ENCODE measurements at places on chromosomes 4 and X.
A peak's percentile ranks its signal among the peaks of the same experiment; 100 is the strongest.

DNA sequence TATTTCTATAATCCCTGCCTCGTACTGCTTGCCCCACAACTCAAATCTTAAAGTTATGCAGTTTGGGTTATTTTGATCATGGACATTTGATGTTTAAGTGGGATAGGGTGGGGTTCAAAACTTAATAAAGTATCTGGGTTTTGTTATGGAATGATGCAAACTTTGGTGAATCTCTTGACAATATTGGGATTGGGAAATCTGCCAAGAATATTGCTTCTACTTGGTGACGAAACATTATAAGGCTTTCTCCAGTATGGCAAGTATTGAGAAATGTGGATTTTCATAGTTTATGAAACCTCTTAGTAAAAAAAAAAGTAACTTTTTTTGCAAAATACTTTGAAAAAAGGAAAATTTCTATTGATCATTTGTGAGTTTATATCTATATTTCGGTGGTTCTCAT is 130.8 kb upstream of the SFRP2 start:
- no peak for DNase-seq
- no peak overlapping the region for H3K4me3 ChIP-seq
- H3K4me1 ChIP-seq = no peaks in the 10 kb centered on the region
- H3K36me3 ChIP-seq = no peaks in the 10 kb centered on the region
- H3K27me3 ChIP-seq = no peaks in the 10 kb centered on the region
- no peak overlapping the region for H3K27ac ChIP-seq

- no peak overlapping the region for H3K4me3 ChIP-seq
- no peaks in the 10 kb centered on the region for H3K4me1 ChIP-seq
- no peak overlapping the region for H3K27ac ChIP-seq
- H3K27me3 ChIP-seq = no peaks in the 10 kb centered on the region
- H3K36me3 ChIP-seq = no peaks in the 10 kb centered on the region
- DNase-seq = no peak
Observed at GRCh38 chrX:23201706-23202105, 132.9 kb upstream of the PTCHD1 start.

DNA sequence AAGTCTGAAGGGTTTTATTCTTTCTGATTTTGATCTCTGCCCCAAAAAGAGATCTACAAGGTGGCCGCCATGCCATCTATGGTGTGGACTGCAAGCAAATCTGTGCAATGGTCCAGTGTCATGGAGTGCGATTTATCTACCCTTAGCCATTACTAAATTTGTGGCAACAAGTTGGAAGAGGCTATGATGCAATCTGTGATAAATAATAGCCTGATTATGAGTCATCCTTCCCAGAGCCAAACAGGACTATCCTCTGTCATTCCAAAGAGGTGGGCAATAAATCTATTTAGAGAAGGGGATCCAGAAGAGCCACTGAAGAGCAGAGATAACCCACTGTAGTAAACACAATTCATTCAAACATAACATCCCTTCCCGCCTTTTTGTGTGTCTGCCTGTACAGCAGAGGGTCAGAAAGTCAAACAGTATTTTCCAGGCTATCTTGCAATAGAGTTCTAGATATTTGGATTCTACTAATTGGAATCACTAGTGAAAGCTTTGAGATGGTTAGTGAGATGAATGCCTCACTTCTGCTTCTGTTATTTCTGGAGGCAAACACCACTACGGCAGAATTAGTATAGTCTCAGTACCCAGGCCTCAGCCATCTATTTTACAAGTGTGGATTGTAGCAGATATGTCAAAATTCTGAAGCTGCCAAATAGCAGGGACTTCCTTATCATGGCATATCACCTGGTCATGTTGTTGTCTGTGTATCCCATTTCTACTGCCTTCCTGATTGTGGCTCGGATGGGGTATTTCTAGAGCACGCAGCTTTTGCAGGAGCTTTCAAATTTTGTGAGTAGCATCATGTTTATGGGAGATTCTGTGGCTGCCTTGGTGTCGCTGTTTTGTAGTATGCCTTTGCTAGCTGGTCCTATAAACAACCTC is 192.0 kb downstream of the SMIM20 start:
- peak overlapping the region; percentile 24 for H3K27ac ChIP-seq
- H3K27me3 ChIP-seq = no peaks in the 10 kb centered on the region
- H3K36me3 ChIP-seq = no peaks in the 10 kb centered on the region
- H3K4me3 ChIP-seq = no peak overlapping the region
- DNase-seq = no peak
- H3K4me1 ChIP-seq = no peaks in the 10 kb centered on the region

- H3K27ac ChIP-seq = no peak overlapping the region
- H3K36me3 ChIP-seq = no peaks in the 10 kb centered on the region
- H3K4me1 ChIP-seq = peaks cover 10% of the 10 kb centered on the region
- no peaks in the 10 kb centered on the region for H3K27me3 ChIP-seq
- peak; percentile 91 for DNase-seq
Observed at GRCh38 chr4:129545599-129546278, 449.8 kb downstream of the C4orf33 start.

- no peaks in the 10 kb centered on the region for H3K4me1 ChIP-seq
- no peaks in the 10 kb centered on the region for H3K27me3 ChIP-seq
- H3K4me3 ChIP-seq = peak overlapping the region; percentile 30
- H3K36me3 ChIP-seq = no peaks in the 10 kb centered on the region
Observed at GRCh38 chr4:173537613-173538147, 7.7 kb upstream of the HAND2 start.

- no peaks in the 10 kb centered on the region for H3K4me1 ChIP-seq
- peak overlapping the region; percentile 71 for H3K4me3 ChIP-seq
- H3K36me3 ChIP-seq = no peaks in the 10 kb centered on the region
Observed at GRCh38 chr4:183905593-183906488, 734 bp downstream of the STOX2 start.

GRCh38 chrX:75421688-75422230 is 101.1 kb downstream of the ZDHHC15 start:
- H3K36me3 ChIP-seq = no peaks in the 10 kb centered on the region
- no peaks in the 10 kb centered on the region for H3K4me1 ChIP-seq
- DNase-seq = no peak
- H3K27me3 ChIP-seq = no peaks in the 10 kb centered on the region

DNA sequence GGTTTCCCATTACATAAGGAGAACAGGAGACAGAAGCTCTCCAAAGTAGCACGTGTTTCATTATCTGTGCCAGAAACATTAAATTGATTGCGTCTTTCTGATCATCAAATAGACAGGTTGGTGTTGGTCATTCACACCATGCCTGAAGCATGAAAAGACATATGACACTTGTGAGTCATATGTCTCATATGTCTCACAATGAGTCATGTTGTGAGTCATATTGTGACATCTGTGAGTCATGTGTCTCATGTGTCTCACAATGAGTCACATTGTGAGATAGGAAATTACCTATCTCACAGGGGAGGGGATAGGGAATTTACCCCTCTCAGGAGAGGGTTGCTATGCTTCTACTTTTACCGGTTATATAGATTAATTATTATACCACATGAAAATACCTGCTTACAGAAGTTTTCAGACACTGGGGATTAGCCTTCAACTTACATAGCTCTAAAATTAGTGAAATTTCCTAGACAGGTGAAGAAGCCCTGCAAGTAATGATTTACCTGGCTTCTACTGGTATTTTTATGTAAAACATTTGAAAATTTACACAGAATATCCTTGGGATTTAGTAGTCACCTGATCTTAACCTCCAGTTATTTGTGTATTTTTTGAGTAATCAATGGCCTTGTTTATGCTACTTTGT is 80.8 kb downstream of the NPFFR2 start:
- DNase-seq = no peak
- no peaks in the 10 kb centered on the region for H3K36me3 ChIP-seq
- H3K27me3 ChIP-seq = no peaks in the 10 kb centered on the region
- H3K4me3 ChIP-seq = no peak overlapping the region
- H3K27ac ChIP-seq = no peak overlapping the region

DNA sequence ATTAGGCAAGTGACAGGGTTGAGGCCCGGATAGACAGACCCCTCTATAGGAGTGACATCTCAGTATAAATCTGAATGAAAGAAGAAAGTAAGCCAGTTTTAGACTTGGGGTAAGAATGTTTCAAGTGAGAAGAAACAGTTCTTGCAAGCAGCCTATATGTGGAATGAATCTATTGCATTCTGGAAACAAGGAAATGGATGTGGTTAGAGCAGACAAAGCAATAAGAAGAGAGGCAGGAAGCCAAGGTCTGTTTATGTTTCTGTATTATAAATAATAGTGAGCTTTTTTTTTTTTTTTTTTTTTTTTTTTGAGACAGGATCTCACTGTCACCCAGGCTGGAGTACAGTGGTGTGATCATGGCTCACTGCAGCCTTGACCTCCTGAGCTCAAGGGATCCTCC is 255.8 kb downstream of the UNC5C start:
- no peaks in the 10 kb centered on the region for H3K36me3 ChIP-seq
- no peak overlapping the region for H3K27ac ChIP-seq
- H3K4me3 ChIP-seq = no peak overlapping the region

- no peak overlapping the region for H3K27ac ChIP-seq
- DNase-seq = no peak
- no peaks in the 10 kb centered on the region for H3K36me3 ChIP-seq
- no peaks in the 10 kb centered on the region for H3K4me1 ChIP-seq
Observed at GRCh38 chr4:157389741-157390140, 169.2 kb downstream of the GRIA2 start.

DNA sequence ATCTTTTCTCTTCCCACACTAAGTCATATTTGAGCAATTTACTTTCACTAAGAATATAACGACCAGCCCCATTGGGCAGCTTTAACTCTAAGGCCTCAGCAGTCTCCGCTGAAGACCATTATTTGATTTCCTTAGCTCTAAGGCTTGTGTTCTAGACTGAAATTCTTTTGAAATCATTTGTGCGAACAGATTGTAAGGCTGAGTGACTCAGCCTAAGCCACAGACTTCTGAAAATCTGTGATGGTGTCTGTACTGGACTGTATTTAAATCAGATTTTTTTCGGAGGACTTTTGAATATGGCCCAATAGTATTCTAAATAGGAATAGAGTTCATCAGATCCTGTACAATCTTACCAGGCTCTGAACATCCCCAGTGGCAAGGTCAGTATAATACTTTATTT is 150.3 kb upstream of the TECRL start:
- no peaks in the 10 kb centered on the region for H3K36me3 ChIP-seq
- no peak overlapping the region for H3K4me3 ChIP-seq
- no peaks in the 10 kb centered on the region for H3K27me3 ChIP-seq
- H3K4me1 ChIP-seq = no peaks in the 10 kb centered on the region
- DNase-seq = no peak

DNA sequence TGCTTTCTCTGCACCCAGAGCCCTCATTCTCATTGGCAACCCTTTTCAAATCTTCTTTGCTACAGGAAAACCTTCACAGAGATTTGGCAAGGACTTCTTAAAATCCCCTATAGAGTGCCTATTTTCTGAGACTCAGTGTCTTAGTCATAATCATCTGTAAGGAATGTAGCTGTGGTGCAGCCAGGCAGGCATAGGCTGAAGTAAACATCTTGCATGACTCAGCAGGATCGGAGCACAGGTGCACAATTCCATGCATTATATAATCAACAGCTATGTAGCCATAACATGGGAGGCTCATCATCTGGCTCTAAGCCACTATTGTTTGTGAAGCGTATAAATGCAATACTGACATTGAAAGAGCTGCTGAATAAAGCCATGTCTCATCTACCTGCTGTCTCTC is 368.8 kb downstream of the MAGEE1 start:
- no peak overlapping the region for H3K4me3 ChIP-seq
- H3K4me1 ChIP-seq = no peaks in the 10 kb centered on the region
- DNase-seq = no peak

DNA sequence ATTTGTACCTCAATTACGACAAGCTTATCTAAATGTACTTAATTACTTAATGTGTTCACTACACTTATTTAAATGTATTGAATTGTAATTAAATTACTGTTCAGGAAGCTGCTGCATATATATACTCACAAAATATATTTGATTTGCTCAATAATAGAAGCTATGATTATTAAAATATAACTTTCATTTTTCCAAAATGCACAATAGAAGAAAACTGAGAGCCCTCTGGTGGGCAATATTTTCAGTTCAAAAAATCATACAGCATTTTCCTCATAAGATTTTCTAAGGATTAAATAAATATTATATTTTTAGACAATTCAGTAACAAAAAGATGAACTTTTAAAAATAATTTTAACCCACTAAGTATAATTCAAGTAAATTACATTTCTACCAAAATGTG is 217.3 kb downstream of the DKK2 start:
- no peaks in the 10 kb centered on the region for H3K36me3 ChIP-seq
- no peak overlapping the region for H3K4me3 ChIP-seq
- no peak for DNase-seq
- H3K4me1 ChIP-seq = no peaks in the 10 kb centered on the region
- no peak overlapping the region for H3K27ac ChIP-seq

GRCh38 chrX:112820364-112821268 is 20.0 kb downstream of the AMOT start:
- no peak for DNase-seq
- no peak overlapping the region for H3K4me3 ChIP-seq
- no peaks in the 10 kb centered on the region for H3K4me1 ChIP-seq
- no peaks in the 10 kb centered on the region for H3K36me3 ChIP-seq
- no peak overlapping the region for H3K27ac ChIP-seq

DNA sequence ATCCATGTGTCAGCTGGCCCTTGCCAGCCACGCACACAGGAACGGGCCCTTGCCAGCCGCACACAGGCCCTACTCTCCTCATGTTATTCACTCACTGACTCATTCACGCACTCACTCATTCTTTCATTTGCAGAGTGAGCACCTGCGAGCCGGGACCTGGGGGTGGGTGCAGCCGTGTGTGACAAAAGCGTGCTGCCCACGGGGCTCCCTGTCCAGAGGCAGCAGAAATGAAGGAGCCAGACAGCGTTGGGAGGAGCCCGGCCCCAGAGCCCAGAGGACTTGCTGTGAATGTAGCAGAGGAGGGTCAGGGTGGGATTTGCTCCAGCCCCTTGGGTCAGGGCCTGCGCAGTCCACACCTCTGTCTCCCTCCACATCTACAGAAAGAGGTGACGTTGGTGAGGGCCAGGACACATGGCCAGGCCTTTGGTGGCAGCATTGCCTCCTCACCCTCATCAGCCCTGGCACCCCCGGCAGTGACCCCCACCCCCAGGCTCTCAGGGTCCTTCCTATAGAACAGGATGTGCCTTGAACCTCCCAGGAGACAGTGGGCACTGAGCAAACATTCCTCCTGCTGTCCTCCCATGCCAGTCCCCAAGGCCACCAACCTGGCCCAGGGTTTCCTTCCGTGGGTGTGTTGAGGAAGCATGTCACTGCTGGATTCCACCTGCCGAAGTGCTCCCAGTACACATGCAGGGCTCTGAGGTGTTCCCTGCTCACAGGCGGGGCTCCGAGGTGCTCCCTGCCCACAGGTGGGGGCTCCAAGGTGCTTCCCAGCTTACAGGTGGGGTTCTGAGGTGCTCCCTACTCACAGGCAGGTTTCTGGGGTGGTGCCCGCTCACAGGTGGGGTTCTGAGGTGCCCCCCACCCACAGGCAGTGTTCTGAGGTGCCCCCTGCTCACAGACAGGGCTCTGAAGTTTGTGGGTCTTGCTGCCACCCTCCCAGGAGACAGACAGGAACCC is 105.7 kb downstream of the HMX1 start:
- no peaks in the 10 kb centered on the region for H3K27me3 ChIP-seq
- no peaks in the 10 kb centered on the region for H3K36me3 ChIP-seq
- no peaks in the 10 kb centered on the region for H3K4me1 ChIP-seq
- H3K4me3 ChIP-seq = no peak overlapping the region

- no peak for DNase-seq
- no peak overlapping the region for H3K27ac ChIP-seq
- H3K4me3 ChIP-seq = no peak overlapping the region
- no peaks in the 10 kb centered on the region for H3K36me3 ChIP-seq
- no peaks in the 10 kb centered on the region for H3K27me3 ChIP-seq
- no peaks in the 10 kb centered on the region for H3K4me1 ChIP-seq
Observed at GRCh38 chr4:150061086-150061776, 17.0 kb upstream of the DCLK2 start.

All from right atrium auricular region (tissue), 2 donors.